Smooth muscle cell of trachea (primary cell): ENCODE measurements at places on chromosomes 3 and 15. TPM values are rescaled to one million over a fixed set of nuclear protein-coding genes. Genes with fewer than 3 reads are reported as not detected.

Gene ISY1
- total RNA-seq = 26.8 and 36.9 TPM in 2 replicates

Gene ZMYND10
- 1.5 and 2.9 TPM in 2 replicates for total RNA-seq

Gene GRM7
- total RNA-seq = not detected in 2 replicates

Gene KNL1
- total RNA-seq = 1.2 and 28.2 TPM in 2 replicates

Gene BCHE
- 5.8 and 11.1 TPM in 2 replicates for total RNA-seq

Gene GOLGA8A
- 6.6 and 12.7 TPM in 2 replicates for total RNA-seq
